ENCODE measurements at places on chromosomes 2 and 18.

DNA sequence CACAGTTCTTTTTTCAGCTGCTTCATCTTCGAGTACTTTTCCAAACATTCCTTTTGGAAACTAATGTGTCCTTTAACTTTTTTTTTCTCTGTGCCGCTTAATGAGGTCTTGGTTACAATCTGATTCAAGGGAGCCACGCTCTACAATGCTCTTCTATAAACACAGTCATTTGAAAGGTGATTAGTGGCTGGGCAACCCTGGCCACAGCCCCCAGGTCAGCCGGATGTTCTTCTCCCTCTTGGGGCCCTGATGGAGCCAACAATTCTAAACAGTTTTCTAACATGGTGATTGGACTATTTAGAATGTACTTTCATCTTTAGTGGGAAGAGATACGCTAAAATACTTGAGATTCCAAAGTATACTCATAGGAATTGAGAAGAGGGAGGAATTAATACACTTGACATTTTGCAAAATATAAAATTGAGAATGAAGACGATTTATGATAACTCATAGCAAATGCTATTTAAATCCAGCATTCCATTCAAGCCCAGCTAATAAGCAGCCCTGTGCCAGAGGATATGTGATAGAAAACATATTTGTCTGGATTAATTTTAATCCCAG is 83.7 kb upstream of the MBOAT2 start:
- DNase-seq = no peak

DNA sequence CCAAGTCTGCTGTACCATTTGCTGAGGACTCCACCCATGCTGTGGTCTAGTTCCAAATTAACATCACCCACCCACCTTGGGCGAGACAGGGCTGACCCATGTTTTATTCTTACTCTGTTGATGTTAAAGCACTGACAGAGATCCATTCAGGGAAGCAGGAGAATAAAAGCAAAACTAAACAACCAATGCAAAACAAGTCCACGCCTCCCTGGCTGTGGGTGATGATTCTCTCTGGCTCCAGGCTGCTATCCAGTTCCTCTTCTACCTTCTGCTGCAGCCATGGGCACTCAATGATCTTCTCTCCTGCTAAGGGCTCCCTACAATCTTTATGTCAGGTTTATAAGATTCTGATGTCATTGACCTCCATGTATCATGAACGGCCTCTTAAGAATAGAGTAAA is 786.6 kb upstream of the ID2 start:
- DNase-seq = no peak

DNA sequence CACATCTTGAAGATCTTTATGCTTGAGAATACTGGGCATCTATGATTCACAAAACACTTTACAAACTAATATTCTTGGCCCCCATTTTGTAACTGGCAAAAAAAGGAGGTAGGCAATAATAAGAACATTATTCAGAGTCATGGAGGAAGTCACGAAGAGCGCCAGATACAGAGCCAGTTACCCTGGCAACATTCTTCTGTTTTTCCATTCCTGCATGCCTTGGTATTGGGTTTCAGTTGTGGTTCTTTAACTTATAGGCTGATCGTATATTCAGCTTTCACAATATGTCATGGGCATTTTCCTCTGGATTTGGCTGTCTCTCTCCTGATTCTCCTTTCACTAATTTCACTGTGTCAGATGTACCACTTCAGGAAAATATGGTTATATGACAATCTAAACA is 234.7 kb downstream of the HRH4 start:
- DNase-seq = no peak

- DNase-seq = peak; percentile 76
Measured at GRCh38 chr2:218567797-218568189, 358 bp downstream of the USP37 start.

GRCh38 chr2:3264010-3264744 is 113.4 kb downstream of the EIPR1 start:
- no peak for DNase-seq

DNA sequence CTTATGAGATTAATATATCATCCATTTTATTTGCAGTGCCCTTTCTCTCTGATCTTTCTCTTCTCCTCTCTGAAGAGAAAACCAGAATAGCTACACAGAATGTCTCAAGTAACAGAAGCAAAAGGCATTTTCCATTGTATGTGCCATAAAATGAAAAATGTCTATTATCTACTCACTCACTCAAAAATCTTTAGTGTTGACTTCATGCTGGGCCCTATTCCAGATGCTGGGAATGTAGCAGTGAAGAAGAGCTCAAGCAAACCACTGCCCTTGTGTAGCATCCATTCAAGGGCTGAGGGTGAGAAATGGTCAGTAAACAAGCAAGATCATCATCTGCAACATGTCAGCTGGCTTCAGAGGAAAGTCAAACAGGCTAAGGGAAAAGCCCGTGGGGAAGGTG is 427.7 kb downstream of the METTL4 start:
- no peak for DNase-seq

GRCh38 chr2:209973328-209973727 is 29.1 kb upstream of the RPE start:
- no peak for DNase-seq

Data from naive thymus-derived CD8-positive, alpha-beta T cell (primary cell).